Keratinocyte (primary cell): ENCODE measurements at places on chromosomes 16 and 17.

GRCh38 chr17:44593156-44593555 is 35.9 kb downstream of the FZD2 start:
- no peak for DNase-seq

GRCh38 chr16:89198417-89199240 is 1.7 kb downstream of the SLC22A31 start:
- DNase-seq, result no peak

DNA sequence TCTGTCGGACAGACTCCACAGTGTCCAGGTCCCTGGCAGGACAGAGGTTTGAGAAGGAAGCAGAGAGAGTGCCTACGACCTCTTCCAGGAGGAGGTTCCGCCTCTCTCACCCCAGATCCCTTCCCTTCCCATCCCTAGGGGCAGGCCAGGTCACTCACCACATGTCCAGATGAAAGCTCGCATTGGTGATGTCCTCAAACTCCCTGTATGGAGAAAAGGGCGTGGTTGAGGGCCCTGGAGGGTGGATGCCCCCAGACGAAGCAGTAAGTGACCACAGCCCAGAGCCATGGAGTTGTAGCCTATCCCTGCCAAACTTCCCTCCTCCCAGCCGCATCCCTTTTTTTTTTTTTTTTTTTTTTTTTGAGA is 3.4 kb downstream of the UNC13D start:
- no peak for DNase-seq

DNA sequence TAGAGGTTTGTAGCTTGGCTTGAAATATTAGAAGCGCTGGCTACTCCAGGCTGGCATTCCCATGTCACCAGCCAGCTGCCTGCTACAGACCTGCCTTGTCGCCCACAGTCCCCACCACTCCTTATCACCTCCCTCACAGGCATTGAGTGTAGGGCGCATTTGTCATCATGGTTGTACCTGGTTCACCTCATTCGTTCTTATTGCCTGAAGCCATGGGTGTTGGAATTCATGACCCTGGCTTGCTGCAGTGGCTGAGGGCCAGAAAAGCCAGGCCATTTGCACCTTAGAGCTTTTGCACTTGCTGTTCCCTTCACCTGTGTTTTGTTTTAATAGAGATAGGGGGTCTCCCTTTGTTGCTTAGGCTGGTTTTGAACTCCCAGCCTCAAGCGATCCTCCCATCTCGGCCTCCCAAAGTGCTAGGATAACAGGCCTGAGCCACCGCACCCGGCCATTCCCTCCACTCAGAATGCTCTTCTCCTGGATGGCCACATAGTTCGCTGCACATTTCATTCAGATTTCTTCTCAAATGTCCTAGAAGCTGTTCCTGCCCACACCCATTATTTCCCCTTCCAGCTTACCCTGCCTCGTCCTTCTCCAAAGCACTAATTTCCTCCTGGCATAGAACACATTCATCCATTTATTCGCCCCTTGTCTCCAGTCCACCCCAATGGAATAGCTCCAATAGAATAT is 97.6 kb downstream of the C16orf78 start:
- DNase-seq, result no peak

DNA sequence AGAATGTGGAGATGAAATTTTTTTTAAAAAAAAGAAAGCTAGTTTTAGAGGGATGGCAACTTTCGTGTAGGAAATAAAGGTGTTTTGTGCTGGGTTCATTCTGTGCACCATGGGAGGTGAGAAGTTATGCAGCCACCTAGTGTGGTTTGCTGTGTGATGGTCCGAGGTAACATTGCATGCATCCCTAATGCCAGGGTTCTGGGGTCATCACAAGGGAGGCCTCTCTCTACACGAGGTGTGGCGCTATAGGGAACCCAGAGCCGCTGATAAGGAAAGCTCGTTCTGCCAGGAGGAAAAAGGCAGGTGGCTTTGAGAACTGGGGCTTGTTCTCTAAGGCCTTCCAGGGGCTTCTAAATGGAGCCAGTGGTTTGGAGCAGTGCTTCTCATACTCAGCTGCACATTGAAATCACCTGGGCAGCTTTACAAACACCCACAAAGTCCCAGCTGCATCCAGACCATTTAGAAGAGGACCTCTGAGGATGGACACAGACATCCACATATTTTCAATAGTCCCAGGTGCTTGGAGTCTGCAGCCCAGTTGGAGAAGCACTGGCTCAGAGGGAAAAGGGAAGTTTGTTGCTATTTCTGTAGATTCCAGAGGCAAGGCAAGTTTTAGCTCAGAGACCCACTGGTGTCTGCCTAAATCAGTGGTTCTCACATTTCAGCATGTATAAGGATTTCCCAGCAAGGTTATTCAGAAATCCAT is 43.5 kb downstream of the VPS35L start:
- DNase-seq, result no peak

- no peak for DNase-seq
Measured at GRCh38 chr17:1143573-1143972, 36.2 kb downstream of the ABR start.

DNA sequence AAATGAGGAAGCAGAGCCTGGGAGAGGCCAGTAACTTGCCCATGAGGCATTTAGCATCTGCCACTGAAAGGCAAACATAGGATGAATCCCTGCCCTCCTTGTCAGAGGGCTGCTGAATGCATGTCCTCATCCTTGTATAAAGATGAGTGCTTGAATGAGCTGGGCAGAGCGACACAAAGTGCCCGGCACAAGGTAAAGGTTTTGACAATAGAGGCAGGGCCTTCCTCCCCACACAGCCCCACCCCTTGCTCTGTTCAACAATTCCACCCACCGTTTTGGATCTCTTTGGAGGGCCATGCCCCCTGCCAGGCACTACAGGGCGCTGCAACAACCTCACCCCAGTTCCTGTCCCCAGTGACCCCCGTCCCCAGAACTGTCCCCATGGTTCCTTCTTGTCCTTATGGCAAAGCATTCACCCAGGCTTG is 1.4 kb upstream of the KRT19 start:
- DNase-seq, result no peak

GRCh38 chr16:15721018-15721417 is 71.0 kb downstream of the NDE1 start:
- no peak for DNase-seq

GRCh38 chr17:28899212-28899815 is 1.8 kb upstream of the FLOT2 start:
- DNase-seq, result no peak

DNA sequence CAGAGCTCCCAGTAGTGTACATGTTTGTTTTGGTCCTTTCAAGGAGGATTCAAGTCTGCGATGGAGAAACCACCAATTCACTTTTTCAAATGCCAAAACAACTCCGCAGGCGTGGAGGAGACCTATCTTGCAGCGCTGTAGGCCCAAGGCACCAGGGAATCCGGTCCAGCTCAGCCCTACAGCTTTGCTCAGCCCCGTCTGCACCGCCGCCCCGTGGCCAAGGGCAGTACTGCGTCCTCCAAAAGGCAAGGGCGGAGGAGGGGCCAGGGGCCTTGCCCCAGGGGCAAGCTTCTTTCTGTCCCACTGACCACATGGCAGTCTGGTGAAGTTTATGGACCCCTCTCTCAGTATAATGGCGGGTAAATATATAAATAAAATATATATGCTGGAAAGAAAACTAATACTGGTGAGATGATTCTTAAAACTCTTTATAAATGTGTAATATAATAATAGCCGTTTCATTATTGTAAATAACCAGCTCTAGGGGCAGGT is 709 bp upstream of the CD300LG start:
- DNase-seq, result no peak

- DNase-seq, result no peak
Measured at GRCh38 chr17:28646039-28646754, 1.2 kb upstream of the BLTP2 start.

DNA sequence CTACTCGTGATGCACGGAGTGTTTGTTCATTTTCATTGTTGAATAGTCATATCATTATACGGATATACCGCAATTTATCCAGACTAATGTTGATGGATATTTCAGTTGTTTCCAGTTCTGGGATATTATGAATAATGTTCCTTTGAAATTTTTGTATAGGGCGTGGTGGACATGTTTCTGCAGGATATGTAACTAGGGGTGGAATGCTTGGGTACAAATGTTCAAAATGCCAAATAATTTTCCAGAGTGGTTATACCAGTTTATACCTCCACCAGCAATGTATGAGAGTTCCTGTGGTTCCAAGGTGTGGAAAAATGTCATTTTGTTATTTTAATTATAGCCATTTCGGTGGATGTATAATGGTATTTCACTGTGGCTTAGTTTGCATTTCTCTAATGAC is 53.6 kb downstream of the NUP88 start:
- peak; percentile 49 for DNase-seq

DNA sequence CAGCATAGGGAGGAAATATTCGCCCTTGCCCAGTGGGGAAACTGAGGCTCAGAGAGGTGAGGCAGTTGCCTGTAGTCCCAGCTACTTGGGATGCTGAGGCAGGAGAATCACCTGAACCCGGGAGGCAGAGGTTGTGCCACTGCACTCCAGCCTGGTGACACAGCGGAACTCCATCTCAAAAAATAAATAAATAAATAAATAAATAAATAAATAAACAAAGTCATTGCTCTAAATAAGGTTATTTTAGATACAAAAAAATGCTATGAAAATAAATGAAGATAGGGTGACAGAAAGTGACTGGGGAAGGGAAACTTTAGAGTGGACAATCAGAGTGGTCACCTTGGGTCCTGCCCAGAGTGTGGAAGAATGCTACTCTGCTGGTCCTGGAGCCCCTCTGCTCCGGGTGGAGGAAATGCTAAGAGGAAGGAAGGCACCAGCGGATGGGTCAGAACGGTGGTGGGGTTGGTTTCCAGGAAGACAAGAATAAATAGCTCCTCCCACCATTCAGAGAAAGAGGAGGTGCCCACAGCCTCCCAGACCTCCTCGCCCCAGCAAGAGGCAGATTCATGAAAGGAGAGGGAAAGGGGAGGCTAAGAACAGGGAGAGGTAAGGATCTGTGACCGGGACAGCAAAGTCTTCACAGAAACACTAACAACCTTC is 17.6 kb downstream of the TRPV3 start:
- no peak for DNase-seq

DNA sequence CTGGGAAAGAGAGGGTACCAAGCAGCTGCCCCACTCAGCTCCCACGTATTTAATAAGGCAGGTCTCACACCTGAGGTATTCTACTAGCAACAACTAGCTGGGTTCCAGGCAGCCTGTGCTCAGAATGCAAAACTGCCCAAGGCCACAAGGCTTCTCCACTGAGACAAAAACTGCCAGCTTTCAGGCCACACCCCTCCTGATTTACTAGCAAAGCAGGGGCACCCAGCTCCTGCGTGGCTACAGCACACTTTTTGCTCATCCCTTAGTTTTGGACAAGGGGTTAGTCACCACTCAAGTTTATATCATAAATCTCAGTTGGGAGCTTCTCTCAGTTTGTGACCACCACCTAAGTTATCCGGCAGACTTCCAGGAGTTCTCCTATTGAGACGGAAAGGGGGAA is 494.6 kb downstream of the CDH11 start:
- no peak for DNase-seq

- DNase-seq, result no peak
Measured at GRCh38 chr17:17269926-17270773, 10.9 kb downstream of the COPS3 start.

DNA sequence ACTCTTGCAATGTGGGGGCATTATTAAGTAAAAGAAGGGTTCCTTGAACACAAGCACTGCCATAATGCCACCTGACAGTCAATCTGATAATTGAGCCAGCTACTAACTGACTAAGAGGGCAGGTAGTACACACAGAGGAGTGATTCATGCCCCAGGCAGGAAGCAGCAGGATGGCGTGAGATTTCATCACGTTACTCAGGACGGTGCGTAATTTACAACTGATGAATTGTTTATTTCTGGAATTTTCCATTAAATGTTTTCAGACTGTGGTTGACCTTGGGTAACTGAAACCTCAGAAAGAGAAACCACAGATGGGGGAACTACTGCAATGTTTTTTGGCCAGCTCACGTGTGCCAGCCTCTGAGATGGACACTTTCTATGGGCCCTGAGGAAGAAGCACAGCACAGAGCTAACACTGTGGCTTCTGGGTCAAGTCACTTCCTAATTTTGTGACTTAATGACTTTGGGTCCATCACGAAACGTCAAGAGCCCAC is 46.7 kb downstream of the C17orf67 start:
- peak; percentile 82 for DNase-seq

DNA sequence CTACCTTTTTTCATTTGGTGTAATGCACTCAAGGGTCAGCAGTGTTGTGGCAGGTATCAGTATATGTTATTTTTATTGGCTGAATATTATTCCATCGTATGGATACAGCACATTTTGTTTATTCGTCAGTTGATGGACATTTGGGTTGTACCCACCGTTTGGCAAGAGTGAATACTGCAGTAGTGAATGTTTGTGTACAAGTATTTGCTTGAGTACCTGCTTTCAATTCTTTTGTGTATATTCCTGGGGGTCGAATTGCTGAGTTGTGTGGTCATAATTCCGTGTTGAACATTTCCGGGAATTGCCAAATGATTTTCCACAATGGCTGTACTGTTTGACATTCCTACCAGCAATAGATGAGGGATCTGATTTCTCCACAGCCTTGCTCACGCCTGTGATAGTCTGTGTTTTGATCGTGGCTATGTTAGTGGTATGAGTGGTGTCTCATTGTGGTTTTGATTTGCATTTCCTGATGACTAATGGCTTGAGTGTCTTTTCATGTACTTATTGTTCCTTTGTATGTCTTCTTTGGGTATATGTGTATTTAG is 108.4 kb downstream of the OR1D5 start:
- DNase-seq, result peak; percentile 83

DNA sequence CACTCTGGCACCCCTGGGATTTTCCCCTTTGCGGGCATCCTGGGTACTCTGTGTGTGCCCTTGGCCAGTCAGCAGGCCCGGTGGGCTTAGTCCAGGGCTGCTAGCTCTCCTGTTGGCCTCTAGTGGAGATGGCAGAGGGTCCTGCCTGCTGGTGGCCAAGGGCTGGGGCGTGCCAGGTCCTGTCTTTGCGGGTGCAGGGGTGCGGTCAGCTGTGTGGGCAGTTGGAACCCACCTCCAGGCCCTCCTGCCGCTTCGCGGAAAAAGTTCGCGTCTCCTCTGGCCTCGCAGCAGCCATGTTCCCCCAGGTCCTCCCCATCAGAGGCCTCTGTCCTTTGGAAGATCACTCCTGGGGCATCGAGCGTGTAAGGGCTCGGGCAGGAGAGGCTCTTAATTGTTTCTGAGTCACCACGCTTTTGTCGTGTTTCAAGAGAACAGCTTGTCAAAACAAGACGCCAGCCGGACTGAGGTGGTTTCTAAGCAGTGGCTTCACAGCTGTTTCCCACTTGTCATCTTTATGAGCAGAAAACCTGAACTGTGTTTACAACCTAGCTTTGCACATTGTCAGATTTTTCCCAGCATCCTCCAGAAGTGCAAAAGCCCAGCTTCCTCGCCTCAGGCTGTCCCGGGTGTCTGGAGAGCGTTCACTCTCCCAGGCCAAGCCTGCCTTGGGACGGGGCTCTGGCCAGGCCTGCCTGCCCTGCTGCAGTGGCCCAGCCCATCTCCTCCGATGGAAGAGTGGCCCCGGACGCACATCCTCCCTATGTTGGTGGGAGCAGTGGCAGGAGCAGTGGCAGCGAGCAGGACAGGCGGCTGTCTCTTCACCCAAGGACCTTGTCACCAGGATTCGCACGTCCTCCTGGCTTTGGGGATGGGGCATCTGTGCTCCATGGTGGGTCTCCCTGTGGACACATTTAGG is 5.0 kb upstream of the DNASE1L2 start:
- DNase-seq, result no peak

- peak; percentile 69 for DNase-seq
Measured at GRCh38 chr17:6471531-6472465, 27.5 kb downstream of the PIMREG start.
